ENCODE measurements at places on chromosomes 12 and 14.

DNA sequence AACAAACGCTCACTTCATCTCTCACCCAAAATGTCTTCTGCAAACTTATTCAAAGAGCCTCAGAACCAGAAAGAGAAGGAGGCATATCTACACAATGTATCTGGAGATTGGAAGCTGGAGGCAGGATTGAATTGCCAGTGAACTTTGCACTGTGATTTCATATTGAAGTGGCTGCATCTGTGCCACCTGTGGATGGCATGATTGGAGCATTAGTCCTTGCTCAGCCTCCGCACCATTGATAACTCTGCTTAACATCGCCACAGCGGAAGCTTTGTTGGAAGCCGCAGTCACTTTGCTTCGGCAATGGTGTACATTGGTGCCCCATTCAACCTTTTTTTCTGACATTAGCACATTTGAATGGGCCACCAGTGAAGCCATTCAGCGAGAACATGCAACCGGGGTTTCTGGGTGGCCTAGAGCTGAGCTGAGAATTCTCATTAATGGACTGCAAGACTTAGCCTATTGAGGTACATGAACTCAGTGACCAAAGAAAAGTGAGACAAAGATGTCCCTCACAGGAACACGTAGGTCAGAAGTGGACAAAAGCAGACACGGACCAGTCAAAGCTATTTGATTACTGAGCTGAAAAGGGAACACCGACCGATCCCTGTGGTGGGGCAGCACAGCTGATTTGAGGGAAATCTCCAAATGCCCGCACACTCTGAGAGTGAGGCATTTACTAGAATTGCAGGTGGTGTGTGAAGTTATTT is 130.4 kb downstream of the BRMS1L start:
- DNase-seq: no peak

- no peak for DNase-seq
Observed at GRCh38 chr14:104093366-104094055, 8.0 kb downstream of the ASPG start.

- no peak for DNase-seq
Observed at GRCh38 chr12:89081719-89082369, 270.5 kb downstream of the DUSP6 start.

GRCh38 chr14:65834812-65835211 is 422.3 kb downstream of the FUT8 start:
- DNase-seq: no peak

DNA sequence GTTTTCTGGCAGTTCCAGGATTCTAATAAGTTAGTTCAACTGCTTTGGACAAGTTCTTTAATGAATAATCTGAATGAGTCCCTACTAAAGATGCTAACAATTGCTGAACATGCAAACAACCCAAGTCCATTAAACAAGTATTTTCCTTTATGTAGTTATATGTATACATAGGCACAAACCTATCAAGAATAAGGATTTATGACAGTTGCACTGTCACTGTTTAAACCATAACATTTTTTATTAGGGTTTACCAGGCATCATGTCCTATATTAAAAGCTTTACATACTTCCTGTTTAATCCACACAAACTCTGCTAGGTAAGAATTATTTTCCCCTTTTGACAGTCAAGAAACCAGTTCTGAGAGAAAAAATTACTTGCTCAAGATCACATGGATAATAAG is 31.9 kb upstream of the COCH start:
- no peak for DNase-seq

DNA sequence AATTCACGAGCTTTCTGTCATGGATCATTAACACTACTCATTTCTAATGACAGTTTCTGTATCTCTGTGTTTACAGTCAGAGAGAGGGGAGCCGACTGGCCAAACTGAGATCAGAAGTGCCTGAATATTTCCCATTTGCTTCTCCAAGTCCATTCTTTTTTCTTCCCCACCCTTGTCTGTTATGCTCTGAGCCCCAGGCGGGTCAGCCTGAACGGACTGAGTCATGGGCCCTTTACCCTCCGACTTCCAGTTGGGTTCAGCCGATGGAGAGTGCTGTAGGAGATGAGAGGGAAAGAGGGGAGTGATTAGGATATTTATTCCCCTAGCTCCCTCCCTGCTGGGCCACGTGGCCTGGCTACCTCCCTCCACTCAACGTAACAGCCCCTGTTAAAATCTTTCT is 104.7 kb downstream of the PAH start:
- DNase-seq: no peak

DNA sequence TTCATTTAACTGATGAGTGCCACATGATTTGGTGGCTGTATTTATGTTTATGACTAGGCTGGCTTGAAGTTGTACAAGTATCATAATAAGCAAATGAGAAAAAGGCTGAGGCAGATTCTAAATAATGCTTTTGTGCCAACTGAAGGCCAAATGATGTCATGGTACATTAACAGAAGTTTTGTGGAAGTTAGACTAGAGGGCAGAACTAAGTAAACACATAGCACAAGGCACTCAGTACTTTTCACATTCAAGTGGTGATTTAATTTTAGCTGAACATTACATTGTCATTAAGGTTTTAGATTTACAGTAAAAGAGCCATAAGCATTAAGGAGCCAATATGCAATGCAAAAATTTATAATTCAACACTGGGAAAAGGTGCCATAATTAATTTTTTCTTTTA is 21.1 kb downstream of the PPP1CC start:
- DNase-seq: no peak

DNA sequence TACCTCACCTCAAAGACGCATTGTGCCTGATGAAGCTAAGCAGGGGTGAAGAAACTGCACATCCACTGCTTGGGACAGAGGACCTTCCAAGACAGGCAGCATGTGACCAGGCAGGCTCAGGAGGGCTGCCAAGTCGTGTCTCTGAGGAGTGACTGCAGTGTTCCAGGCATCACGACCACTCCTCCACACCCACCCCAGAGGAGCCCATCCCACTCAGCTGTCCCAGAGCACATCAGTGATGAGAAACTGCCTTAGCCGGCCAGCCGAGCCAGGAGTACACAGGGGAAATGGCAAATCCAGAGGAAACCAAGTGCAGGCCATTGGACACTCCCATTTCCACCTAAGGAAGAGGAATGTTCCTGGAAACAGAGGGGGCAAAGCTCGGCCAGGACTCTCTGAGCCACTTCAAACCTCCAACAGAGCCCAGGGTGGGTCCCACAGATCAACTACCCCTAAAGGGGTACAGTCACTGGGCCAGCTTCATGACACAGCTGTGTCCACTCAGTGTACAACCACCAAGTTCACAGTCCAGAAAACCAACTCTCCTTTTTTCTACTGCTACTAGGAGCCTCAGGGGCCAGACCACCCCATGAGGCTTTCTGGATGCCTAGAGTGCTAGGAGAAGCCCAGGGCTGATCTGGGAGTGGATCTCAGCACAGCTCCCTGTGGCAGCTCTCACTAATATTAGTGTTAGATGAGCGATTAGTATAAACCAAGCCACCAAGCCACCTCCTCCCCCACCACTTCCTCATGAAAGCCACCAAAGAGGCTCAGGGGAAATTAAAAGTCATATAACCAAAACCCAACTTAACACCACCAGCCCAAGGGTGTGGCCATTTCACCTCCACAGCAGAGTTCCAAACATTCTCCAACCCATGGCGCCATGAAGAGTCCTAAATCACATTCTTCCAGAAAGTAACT is 15.4 kb downstream of the PXN start:
- DNase-seq: peak; percentile 32

- peak; percentile 76 for DNase-seq
Observed at GRCh38 chr12:104154286-104154685, 16.3 kb upstream of the NFYB start.

- DNase-seq: no peak
Observed at GRCh38 chr12:48764521-48764920, 24.4 kb downstream of the ADCY6 start.

GRCh38 chr14:103897075-103897947 is 30.9 kb upstream of the TDRD9 start:
- no peak for DNase-seq

DNA sequence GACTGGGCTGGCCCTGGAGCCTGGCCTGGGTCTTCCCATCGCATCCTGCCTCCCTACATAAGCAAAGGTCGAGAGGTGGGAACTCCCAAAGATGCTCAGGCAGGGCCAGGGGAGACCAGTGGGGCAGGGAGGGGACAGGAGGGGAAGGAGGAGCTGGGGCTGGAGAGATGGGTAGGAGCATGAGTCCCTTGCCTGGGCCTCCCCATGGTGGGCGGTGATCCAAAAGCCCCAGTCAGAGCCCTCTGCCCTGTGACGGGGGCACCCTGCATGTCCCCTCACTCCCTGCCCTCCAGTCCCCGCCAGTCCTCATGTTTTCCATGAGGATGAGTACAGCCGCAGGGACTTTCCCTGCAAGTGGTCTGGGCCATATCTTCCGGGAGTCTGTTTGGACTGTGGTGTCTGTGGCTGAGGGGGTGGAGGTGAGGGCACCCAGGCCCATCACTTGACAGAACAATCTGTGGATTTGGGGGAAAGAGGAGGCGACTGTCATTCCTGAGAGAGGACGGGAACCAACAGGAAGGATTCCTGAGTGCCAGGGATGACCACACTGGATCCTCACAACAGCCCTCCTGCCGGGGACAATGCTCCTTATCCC is 9.3 kb downstream of the BDKRB2 start:
- no peak for DNase-seq

GRCh38 chr12:83630526-83630925 is 943.8 kb downstream of the TMTC2 start:
- DNase-seq: no peak

DNA sequence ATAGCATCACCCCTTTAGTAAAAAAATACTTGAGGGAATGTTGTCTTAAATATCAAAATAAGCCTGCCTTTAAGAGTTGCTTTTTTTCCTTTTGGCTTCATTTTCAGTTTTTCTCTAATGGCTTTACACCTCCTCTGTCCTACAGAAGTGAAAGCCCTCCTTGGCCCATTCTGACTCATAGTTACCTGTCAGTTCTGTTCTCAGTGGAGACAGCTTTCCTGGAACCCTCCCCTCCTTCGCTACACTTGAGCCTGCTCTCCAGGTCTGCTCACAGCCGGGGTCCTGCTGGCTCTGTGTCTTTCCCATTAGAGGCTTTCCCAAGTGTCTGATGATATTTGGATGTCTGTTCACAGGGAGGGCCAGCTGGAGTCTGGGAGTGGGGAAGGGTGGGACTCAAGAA is 84.0 kb downstream of the PELI2 start:
- DNase-seq: no peak

GRCh38 chr12:121423682-121424623 is 24.0 kb downstream of the RNF34 start:
- no peak for DNase-seq

- DNase-seq: no peak
Observed at GRCh38 chr12:45208604-45209487, 7.0 kb upstream of the ANO6 start.

- no peak for DNase-seq
Observed at GRCh38 chr12:62859321-62859737, 75.6 kb downstream of the PPM1H start.

Measured in KBM-7 (cell line).